ENCODE measurements at places on chromosomes 2 and 18.

GRCh38 chr2:172525601-172526000, 30.3 kb upstream of the PDK1 start:
- DNase-seq: no peak

- no peak for DNase-seq
Measured at GRCh38 chr2:126975671-126976655, 77.3 kb downstream of the TEX51 start.

DNA sequence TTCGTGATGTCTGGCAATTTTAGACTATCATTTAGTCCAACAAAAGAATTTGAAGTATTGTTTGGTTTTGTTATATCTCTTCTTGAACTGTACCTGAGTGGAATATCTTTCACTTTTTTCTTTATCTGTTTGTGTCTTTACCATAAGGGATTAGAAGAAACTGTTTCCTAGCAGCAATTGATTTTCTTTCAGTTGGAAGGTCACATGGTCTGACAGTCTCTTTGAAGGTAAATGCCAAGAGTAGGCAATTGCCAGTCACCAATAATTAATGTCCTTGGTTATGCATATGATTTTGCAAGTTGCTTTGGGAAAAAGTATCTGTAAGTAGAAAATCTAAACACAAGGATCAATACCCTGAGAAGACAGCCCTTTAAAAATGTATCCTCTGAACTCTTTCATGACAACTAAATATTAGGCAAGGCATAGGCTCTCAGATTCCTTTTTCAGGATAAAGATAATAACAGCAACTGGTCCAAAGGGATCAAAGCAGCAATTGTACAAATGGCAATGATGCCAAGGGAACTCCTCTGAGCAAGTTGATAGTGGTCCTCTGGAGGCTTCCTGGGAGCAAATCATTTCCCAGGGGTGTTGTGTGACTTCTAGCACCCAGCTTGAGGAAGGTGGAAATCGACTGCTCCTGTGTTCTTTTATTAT, 17.6 kb downstream of the MAP3K19 start:
- no peak for DNase-seq

- DNase-seq: no peak
Measured at GRCh38 chr2:163428187-163428586, 307.6 kb downstream of the FIGN start.

GRCh38 chr2:240814280-240814679, 5.7 kb downstream of the KIF1A start:
- DNase-seq: no peak

GRCh38 chr2:6177811-6178210, 485.6 kb downstream of the SOX11 start:
- DNase-seq: no peak

DNA sequence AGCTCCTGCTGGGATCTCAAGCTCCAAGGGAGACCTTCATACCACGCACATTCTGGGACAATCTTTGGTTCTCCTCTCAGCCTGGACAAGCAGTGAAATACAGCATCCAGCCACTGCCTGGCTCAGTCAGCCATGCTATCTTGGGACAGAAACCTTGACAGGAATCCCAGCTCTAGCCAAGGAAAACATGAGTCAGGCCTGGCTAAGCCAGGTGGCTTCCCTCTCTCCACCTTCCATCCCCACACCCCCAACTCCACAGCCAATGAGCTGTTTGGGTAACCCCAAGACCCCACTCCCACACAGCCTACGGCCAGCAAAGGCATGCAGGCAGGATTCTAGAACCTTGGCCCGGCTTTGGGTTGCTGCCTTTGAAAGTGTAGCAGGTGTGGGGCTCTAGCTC, 64.9 kb downstream of the MCFD2 start:
- no peak for DNase-seq

DNA sequence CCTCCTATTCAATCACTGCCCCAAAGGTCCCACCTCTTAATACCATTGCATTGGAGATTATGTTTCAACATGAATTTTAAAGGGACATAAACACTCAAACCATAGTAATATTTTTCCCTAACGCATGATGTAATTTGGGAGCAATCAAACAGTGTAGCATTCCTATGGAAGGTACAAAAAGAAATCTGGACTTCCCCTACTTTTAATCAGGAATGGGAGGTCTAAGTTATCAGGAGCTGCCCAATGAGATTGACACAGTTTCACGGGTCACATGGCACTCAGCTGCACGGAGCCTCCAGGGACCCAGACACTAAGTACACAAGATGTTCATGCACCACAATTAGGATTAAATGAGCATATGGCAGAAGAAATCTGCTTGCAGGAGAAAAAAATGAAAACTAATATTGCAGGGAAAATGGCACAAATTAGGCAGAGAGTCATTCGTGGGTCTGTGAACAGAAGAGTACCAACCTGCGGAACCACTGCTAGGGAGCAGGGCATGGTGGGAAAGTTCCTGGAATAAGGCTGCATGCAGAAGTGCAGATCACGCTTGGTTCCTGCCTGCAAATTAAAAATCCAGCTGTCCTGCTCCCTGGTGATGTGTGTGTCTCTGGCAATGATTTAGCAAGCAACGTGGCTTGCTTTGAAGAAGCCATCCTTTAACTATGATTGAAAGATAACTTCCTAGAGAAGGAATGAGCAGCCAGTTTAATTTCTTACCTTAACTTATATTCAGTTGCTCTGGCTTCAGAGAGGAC, 326.6 kb upstream of the ID2 start:
- DNase-seq: no peak

DNA sequence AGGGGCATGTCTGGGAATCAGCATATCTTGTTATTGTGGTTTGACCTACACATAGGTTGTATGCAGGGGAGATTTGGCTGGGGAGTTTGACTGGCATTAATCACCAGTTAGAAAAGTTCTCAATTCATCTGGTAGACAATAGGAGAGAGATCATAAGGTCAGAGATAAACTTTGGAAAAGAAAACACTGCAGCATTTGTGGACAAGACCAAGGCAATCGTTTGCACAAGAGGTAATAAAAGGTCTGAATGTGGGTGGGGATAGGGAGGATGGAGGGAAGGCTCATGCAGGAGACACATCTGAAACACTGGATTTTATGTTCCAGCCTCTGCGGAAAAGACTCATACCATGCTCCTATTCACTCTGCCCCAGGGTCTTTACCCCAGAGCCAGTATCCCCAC, 136.9 kb downstream of the MAIP1 start:
- DNase-seq: no peak

- no peak for DNase-seq
Measured at GRCh38 chr2:212995920-212996319, 155.5 kb downstream of the IKZF2 start.

DNA sequence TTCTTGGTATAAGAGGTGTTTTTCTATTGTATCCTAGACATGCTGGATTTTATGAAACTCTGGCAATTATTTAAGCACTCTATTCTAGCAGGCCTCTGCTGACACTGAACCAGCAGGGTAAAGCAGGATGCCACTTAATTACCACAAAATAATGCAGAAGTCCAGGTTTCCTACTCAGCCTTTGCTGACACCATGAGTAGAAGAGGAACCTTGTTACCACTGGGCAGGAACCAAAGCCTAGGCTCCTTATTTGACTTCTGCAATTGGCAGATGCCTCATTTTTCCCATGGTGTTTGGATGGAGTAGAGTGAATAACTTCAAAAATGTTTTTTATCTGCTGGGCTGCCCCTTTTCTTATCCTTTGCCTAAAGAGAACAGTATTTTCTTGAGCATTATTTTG, 60.8 kb downstream of the THNSL2 start:
- no peak for DNase-seq

GRCh38 chr2:25664183-25664964, 9.0 kb downstream of the DTNB start:
- DNase-seq: peak; percentile 23

DNA sequence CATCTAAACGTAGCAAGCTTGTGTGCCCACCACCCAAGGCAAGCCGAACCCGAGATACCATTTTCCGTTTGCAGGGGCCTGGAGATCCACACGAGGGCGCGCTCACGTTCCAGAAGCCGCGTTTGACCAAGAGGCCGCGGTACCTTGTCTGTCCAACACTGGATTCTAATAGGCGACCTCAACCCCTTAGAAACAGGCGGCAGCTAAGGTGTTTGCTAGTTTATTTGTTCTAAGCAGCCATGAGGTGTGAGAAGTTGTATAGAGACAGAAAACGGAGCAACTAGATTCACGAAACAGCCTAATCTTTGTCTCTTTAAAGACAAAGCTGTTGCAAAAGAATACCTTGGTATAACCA, 4.2 kb downstream of the HOXD11 start:
- DNase-seq: peak; percentile 40

- DNase-seq: no peak
Measured at GRCh38 chr2:112588611-112589045, 4.2 kb downstream of the CHCHD5 start.

GRCh38 chr2:203758841-203759689, 52.6 kb downstream of the CD28 start:
- DNase-seq: no peak

GRCh38 chr18:5420906-5421305, 122.9 kb downstream of the EPB41L3 start:
- DNase-seq: no peak

DNA sequence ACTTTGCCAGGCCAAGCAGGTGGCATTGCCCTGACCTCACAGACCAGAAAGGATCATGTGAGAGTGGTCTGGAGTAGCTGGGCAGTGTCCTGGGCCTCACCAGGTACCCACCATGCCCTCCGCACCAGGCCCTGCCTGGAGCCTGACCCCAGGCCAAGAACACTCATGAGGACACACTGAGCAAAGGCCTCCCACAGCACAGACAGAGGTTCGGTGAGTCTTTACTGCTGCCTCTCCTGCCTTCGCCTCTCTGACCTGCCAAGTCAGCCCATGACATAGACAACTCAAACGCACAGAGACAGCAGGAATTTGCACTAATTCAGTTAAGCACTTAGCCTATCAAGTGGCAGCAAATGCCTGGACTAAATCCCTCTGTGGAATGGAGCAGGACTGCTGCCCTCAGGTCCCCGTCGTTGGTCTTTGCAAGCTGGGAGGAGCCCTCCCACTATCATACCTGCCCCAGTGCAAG, 62.5 kb downstream of the RHOB start:
- DNase-seq: no peak

DNA sequence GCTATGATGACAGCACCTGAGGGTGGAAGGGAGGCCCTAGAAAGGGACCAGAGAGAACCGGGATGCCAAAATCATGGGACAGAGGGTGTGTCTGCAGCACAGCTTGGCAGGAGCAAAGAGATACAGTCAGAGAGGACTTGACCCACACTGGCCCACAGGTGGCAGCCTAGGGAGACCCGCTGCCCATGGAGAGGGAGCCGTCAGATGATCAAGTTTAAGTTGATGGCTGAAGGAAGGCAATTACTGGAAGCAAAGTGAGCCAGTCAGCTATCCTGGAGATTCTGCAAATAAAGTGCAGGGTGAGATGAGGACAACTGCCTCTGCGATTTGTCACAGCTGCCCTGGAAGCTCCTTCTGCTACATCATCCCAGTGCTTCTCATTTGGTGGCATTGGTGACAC, 74.0 kb downstream of the CMPK2 start:
- no peak for DNase-seq

DNA sequence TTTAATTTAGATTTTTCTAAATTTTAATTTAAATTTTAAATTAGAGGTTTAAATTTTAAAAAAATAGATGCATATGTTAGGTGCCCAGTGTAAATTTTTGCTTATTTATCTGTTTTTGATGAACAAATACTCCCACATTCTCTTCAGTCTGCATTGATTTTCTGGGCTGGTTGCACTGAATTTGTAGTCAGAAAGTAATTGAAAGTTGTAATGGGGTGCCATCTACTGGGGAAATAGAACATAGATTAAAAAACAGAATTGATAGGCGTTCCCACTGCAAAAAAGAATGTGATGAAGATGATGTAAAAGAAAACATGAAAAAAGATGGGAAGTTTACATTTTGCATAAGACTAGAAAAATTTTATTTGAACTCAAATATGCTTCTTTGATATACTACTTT, 51.7 kb upstream of the CCDC85A start:
- DNase-seq: peak; percentile 25

- DNase-seq: no peak
Measured at GRCh38 chr2:49371128-49371701, 216.9 kb upstream of the FSHR start.

DNA sequence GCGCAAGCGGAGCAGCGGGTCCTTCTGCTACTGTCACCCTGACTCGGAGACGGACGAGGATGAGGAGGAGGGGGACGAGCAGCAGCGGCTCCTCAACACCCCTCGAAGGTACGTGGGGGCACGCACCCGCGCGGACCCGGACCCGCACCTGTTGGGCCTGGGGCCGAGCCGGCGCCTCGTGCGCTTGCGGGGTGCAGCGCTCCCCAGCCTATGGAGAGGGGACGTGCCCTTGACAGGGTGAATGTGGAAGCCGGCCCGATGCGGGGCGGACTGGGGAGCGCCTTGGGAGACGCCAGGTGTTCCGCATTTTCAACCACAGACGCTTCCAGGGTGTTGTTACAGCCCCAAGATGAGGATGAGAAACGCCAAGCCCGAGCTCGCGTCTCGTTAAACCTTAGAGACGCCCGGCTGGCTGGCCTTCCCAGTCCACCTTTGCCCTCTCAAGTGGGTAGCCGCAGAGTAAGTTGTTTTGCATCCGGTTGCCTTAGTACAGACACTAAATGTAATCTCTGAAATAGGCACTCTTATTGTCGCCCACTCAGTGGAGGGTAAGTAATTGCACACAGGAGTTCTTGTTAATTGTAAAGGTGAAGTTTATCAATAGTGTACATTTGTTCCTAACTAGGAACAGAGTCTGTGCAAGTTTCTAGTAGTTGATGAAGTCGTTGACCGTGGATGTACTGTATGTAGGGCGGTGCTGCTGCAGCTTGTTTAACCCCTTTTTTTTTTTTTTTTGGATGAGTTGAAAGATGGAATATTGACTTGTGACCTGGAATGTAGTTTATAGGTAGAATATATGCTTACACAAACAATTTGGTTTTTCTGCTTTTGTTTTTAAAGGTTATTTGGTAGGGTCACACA, 815 bp downstream of the GMCL1 start:
- peak; percentile 46 for DNase-seq

- no peak for DNase-seq
Measured at GRCh38 chr2:147688242-147688641, 156.6 kb upstream of the ACVR2A start.

GRCh38 chr2:164622338-164623106, 1.2 kb upstream of the GRB14 start:
- DNase-seq: no peak

- no peak for DNase-seq
Measured at GRCh38 chr2:211114826-211115455, 558.5 kb downstream of the CPS1 start.

GRCh38 chr2:71538656-71539265, 85.4 kb downstream of the DYSF start:
- DNase-seq: no peak

- peak; percentile 82 for DNase-seq
Measured at GRCh38 chr18:63299837-63300745, 19.5 kb downstream of the BCL2 start.

GRCh38 chr2:162824304-162824703, 14.3 kb downstream of the KCNH7 start:
- DNase-seq: no peak

DNA sequence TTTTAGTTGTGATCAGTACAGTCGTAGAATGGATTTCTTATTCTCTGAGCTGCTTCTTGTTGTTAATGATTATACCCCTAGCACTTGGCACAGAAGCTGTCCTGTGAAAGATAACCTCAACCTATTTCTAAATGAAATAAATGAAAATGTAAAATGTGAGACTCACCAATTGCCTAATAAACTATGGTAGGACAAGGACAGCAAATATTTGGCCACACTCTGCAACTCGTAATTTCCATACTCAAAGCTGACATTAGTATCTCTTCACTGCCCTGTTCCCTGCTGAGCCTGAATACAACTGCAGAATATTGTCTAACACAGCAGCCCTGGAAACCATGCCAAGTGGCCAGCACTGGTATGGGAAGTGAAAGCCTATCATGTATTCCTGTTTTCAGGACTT, 34.5 kb downstream of the TMEM182 start:
- no peak for DNase-seq
